ENCODE measurements at places on chromosomes 11 and 22.

- no peak for DNase-seq
These were observed 415.2 kb downstream of the TENM4 start for GRCh38 chr11:79025622-79026021.

DNA sequence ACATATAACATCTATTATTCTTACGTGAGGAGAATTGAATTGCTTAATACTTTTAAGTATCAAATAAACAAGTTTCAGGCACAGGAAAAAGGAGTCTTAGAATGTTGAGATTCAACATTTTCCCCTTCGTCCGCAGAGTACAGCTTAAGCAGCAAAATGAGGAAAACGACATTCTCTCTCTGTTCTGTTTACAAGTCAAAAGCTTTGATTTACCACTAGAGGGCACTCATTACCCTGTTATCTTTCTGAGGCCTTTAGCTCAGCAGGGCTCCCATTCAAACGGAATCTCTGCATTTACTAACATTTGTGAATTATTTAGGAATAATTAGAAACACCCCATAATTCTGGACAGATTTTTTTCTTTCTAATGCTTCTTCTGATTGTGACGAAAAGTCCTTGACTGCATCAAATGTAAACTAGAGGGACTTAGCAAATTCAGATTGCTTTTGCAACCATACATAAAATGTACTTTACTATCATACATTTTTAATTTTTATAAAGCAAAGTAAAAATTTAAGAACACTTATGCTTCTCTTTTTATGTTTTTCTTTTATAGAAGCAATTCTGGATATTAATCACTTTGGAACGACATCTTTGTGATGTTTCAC lies 75.0 kb downstream of the JRKL start:
- DNase-seq = no peak

GRCh38 chr11:16505481-16505880 lies 149.1 kb upstream of the SOX6 start:
- no peak for DNase-seq

- no peak for DNase-seq
These were observed 4.4 kb downstream of the RPS19BP1 start for GRCh38 chr22:39528080-39528661.

GRCh38 chr11:43943931-43944751 lies 1.7 kb downstream of the C11orf96 start:
- DNase-seq = no peak

DNA sequence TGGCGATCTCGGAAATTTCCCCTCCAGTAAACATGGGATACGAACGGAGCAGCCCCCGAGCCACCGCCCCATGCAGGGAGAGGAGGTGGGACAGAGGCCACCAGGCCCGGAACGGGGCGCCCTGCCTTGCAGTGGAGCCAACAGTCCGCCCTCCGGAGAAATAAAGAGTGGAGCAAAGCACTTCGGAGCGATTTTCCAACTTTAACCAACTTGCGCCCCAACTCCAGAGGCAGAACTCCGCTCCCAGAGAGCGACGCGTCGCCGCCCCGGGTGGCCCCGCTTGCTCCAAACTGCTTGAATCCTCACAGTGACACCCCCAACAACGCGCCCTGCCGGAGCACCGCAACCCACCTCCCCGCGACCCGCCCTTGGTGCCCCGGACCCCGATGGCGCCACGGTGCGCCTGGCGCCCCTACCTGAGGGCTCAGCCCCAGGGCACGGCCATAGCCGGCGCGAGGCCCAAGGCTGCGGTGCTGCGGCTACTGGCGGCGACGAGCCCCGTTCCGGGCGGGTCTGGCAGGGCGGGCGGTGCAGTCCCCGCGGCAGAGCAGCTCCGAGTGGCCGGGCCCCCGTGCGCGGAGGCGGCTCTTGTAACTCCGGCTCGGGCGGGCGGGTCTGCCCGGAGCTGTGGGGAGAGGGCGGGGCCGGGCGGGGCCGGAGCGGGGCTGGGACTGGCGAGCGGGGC lies at the start of gene AHNAK:
Gene AHNAK, minus strand, starts transcription at position 563 of the 685 bp plus-strand sequence. CDS start 10,708 bp downstream, outside the sequence.
- DNase-seq = no peak

- DNase-seq = no peak
These were observed 88.7 kb downstream of the STIM1 start for GRCh38 chr11:3944198-3944597.

GRCh38 chr22:46012881-46013281 lies 35.9 kb upstream of the WNT7B start:
- no peak for DNase-seq

- DNase-seq = no peak
These were observed 291.3 kb downstream of the TBC1D22A start for GRCh38 chr22:47053726-47054141.

GRCh38 chr11:68212421-68213134 lies 518 bp downstream of the KMT5B start:
- DNase-seq = no peak

- DNase-seq = no peak
These were observed 82.2 kb downstream of the FAM83F start for GRCh38 chr22:40076702-40077645.

DNA sequence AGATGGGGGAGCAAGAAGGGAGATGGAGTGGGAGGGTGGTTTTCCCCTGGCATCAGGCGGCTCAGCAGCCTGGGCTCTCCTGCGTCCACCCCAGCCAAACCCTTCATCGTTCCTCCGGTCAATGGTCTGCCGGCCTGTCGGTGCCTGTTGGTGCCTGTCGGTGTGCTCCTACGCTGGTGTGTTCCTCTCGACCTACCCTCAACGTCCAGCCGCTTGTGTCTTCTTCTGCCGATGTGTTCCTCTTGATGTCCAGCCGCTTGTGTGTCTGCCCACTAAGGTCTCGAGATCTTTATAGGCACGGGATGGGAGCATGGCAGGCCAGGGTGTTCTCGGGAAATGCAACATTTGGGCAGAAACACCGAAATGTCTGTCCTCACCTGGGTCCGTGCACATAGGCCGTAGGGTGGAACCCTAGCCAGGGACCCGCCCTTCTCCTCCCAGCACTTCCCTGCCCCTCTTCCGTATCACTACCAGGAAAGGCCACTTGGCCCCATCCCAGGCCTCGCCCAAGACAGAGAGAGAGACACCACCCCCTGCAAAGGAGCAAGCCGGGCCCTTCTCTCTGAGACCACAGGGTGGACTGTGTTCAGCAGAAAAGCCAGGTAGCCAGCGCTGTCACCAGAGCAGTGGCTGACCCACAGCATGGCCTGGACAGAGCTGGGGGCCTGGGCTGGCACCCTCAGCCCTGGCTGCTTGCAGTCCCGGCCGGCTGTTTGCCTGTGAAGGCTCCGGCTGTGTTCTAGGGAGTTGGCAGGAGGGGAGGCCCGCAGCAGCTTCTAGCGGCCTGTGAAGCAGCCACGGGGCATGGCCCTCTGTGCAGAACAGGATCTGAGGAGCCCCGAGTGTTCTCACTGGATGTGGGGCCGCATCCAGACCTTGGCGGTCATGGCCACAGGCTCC lies 61.6 kb upstream of the KCNQ1OT1 start:
- no peak for DNase-seq

GRCh38 chr11:8863838-8864237 lies 47.2 kb upstream of the AKIP1 start:
- DNase-seq = no peak

Data from stimulated activated CD4-positive, alpha-beta T cell treated with anti-CD3 and anti-CD28 coated beads, Interleukin-2, amount 100 ng/mL, for 4 hours (primary cell).